ENCODE measurements at places on chromosomes 13 and 19.

DNA sequence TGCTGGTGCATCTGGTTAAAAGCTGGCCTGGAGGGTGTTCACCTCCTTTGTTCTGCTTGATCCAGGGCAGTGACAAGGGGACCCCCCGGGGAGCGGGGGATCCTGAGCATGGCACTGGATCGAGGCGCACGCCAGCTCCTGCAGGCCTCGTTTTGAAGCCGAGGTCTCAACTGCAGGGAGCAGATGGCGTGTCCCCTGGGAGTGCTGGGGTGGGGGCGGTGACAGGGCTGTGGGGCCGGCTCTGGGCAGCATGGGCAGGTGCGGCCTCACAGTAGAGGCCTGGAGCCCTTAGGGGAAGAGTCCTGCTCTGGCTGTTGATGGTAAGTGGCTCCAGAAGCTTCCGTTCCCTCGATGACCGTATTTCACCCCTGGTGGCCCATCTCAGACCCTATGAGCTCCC is 51.8 kb downstream of the CRTC1 start:
- no peak for DNase-seq

- no peak for DNase-seq
These were observed 35.1 kb downstream of the TMEM255B start for GRCh38 chr13:113794086-113794485.

DNA sequence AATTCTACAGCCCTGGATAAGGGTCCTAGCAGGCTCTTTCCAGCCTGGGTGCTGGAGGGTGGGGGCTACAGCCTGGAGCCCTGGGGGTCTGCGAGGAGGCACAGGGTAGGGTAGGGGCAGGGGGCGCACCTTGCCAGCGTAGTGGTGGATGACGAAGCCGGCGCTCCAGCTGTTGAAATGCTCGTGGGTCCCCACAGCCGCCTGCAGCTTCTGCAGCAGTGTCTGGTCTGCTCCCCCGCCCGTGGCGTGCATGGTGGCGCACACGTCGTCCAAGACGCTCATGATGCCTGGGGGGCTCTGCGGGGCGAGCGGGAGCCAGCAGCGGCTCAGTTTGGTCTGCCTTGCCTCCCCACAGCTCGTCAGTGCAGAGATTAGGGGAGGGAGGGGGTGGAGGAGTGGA is 30.2 kb upstream of the ZNF414 start:
- DNase-seq, result no peak

- peak; percentile 76 for DNase-seq
These were observed at the start of gene ZNF763 for GRCh38 chr19:11964858-11965645. Gene ZNF763 (plus strand): TSS chr19:11965040. CDS start chr19:11965209, 169 bp downstream.

- DNase-seq, result no peak
These were observed 121.0 kb downstream of the PCDH20 start for GRCh38 chr13:61294467-61295191.

DNA sequence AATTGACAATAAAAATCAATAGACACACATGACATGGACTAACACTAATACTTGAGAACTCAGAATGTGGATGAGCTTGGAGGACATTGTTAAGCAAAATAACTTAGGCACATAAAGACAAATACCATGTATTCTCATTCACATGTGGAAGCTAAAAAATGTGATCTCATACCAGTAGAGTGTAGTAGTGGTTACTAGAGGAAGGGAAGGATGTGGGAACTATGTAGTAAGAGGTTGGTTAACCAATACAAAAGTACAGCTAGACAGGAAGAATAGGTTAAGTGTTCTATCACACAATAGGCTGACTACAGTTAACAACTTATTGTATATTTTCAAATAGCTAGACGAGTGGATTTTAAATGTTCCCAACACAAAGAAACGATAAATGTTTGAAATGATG is 415.8 kb upstream of the KLF12 start:
- DNase-seq, result no peak

DNA sequence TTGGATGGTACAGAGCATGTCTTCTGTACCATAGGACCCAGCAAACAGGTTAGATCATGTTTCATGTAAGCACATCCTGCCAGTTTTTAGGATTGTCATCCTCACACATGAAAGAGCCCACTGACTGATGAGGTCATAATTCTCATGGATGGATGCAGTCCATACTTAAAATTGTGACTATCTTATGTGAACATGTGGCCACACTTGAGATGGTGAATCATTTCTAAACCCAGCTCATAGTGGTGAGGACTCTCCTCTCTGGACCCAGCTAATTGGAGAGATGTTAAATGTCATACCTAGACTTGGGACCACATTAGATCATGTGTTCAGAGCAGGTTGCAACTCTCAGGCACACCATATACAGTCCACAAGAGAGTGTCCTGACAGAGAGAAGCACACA is 24.8 kb upstream of the ZNF254 start:
- no peak for DNase-seq

DNA sequence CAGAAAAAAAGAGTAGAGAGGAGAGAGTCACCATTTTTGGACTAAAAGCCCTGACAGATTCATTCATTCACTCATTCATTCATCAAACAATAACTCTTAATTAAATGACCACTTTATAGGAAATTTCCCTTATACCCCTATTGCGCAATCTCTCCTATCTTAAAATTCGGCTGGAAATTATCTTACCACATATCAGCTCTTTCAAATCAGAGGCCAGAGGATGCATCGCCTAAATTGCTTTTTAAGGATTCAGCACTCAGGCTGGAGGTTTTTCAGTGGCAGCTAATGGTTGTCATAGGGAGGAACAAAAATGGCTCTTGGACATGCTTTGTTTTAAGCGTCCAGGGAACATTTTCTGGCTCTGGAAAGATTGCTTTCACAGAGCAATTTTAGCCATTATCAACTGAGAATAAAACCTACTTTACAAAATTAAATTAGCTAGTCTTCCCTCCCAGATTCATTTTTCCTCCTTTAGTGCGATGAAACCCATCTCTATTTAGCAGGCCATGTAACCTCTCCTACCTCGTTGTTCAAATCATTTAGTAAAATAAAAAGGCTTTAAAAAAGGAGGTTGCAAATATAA is 115.2 kb downstream of the OLFM4 start:
- no peak for DNase-seq

- DNase-seq, result no peak
These were observed 7.1 kb upstream of the DOCK9 start for GRCh38 chr13:98984983-98985382.

- no peak for DNase-seq
These were observed 81.1 kb downstream of the COL4A1 start for GRCh38 chr13:110225609-110226574.

DNA sequence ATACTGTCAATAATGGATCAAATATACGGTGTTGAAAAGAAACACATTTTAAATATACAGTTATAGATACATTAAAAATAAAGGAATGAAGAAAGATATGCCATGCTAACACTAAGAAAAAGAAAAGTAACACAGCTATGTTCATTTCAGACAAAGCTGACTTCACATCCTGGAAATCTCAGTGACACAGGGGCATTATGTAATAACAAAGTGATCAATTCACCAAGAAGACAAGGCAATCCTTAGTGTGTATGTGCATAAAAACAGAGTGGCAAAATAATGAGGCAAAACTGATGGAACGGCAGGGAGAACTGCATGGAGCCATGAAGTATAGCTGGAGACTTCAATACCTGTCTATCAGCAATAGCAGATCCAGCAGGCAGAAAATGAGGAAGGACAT is 13.1 kb downstream of the ZNF14 start:
- no peak for DNase-seq

DNA sequence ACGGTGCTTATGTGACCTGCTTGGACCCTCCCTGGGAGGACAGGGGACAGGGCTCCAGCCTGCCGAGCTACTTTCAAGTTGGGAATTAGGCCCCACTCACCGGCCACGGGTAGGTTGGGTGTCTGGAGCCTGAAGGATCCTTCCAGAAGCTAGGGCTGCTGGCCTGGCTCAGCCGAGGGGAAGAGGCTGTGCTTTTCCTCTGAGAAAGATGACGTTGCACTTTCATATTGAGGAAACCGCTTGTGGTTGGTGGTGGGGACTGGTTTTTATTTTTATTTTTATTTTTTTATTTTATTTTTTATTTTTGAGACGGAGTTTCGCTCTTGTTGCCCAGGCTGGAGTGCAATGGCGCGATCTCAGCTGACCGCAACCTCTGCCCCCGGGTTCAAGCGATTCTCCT is at the start of gene TMEM150B:
TSS of gene TMEM150B (minus strand) at position 170 of the 400 bp plus-strand sequence. CDS start 4,305 bp downstream, outside the sequence.
- DNase-seq, result no peak

GRCh38 chr13:33004511-33004910 is 11.7 kb upstream of the KL start:
- no peak for DNase-seq

DNA sequence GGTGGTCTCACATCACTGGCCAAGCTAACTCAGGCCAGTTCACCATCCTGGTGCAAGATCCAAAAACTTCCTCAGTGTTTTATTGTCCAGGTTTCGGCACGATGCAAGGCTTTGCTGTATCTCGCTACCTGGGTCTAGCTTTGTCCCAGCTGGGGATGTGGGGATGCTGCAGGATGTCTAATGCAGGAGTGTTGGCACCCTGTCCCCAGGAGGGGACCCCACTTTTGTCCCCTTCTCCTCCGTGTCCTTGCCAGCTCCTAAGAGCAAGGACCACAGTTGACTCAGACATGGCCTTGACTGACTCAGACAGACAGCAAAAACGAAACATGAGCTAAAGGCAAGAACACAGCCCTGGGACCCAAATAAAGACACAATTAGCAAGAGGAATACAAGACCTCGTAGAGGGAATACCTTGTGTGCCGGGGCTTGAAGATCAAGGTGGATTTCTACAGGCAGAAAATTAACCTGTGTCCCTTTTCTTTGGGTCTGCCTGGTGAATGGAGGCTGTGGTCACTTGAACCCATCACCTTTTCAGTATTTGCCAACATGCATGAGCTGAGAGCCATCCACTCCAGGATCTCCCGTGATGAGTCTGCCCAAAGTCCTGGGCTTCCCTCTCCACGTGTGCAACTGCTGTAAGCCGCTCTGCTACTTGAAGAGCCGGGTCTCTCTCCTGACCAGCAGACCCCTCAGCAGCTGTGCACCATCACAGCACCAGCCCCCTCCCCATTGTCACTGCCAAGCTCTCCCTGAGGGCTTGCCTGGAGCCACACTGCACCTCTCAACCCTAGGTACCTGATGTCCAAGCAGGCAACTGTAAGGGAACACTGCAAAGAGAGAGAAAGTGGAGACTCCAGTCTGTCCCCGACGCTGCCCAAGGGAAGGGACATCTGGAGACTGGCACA is 149.5 kb upstream of the ZNF507 start:
- DNase-seq, result no peak

DNA sequence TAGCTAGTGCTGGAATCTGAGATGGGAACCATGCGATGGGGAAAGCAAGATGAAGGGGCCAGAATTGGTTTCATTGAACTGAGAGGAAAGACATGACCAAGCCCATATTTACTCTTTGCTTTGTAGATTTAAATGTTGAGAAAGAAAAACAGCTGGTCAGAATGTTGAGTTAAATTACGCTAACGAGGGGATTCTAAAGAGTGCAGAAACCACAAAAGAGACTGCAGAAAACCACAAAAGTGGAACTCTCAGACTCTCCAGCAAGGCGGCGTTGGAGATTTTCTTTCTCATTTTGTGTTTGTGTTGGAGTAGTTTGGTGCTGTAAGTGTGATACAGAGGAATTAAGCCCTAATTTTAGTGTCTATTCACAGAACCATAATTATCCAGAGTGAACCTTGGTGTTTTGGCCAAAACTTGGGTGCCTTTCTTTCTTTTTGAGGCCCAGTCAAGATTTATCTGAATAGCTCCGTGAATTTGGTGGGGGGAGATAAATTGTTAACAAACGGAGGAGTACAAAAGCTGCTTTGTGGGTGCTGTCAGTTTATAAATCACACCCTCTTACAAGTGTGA is 26.3 kb downstream of the SAE1 start:
- no peak for DNase-seq

DNA sequence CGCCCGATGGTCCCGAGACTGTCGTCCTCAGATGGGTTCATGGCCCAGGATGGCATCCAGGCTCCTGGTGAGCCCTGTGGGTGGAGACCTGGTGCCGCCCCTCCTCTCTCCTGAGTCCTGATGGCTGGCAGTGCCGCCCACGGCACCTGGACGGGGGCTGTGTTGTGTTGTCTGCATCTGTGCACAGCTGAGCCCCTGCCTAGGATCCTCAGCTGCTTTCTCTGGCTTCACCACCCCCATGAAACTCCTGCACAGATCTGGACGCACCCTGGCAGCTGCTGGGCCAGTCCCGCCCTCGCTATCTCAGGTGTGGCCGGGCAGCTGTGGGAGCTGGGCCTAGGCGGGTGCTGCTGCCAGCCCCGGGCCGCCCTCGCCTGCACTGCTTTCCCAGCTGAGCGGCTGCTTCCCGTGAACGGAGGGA is 27.7 kb downstream of the MCF2L start:
- DNase-seq, result no peak

- no peak for DNase-seq
These were observed 35.6 kb upstream of the NANOS3 start for GRCh38 chr19:13841086-13841961.

DNA sequence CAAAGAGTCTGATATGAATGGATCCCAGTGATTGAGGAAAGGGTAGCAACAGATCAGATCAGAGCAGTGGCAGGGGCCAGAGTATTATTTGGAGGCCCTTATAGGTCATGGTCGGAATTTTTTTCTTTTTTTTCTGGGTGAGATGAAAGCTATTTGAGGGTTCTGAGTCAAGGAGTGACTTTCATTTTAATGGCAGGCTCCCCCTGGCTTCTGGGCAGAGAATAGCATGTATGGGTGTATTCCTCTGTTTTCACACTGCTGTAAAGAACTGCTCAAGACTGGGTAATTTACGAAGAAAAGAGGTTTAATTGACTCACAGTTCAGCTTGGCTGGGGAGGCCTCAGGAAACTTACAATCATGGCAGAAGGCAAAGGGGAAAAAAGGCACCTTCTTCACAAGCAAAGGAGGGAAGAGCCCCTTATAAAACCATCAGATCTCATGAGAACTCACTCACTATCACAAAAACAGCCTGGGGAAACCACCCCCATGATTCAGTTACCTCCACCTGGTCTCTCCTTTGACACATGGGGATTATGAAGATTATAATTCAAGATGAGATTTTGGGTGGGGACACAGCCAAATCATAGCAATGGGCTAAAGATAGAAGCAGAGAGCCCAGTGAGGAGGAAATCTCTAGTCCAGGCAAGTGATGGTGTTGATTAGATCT is 3.0 kb upstream of the SLC6A16 start:
- no peak for DNase-seq

DNA sequence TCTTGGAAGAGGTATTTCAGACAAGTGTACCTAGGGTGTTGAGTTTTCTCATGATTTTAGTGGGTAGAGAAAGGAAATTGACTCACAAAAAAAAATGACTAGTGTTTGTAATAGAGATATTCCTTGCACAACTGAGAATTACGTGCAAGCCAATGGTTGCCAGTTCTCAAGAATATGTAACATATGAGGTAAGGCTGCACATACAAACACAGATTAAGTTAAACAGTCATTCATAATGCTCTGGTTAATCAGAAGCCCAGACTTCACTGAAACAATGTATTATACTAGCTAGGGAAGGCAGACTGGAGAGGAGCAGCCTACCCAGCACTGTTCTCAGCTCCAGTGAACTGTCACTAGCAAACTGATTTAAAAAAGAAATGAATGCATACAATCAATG is 418.3 kb downstream of the DIAPH3 start:
- DNase-seq, result no peak

Measured in stimulated activated CD4-positive, alpha-beta T cell treated with anti-CD3 and anti-CD28 coated beads, TNF-alpha, amount 100 ng/mL, for 4 hours (primary cell).